Activated CD4-positive, alpha-beta T cell treated with anti-CD3 and anti-CD28 coated beads for 4 hours (primary cell): ENCODE measurements at places on chromosomes 3 and 15.
A peak's percentile ranks its signal among the peaks of the same experiment; 100 is the strongest.

- DNase-seq = no peak
Observed at GRCh38 chr3:120569222-120570057, 26.7 kb upstream of the NDUFB4 start.

GRCh38 chr3:50068134-50068533 is 20.6 kb upstream of the RBM5 start:
- DNase-seq = no peak

GRCh38 chr15:82533801-82534200 is 6.5 kb downstream of the RPS17 start:
- no peak for DNase-seq

DNA sequence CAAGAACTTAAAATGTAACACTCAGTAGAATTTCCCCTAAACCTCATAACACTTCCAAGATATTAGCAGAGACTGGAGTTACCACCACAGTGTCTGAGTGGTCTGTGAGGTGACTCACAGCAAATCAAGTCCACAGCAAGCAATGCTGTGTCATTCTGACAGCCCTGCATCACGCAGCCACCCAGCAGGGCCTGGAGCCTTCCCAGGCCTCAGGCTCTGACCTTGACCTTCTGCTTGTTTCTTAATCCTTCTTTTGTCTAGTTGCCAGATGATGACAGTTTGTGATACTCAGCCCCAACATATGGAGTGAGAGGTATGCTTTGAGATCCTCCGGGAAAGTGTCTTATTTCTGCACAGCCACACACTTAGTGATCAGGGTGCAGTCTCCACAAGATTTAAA is 82.5 kb downstream of the TOP2B start:
- no peak for DNase-seq

DNA sequence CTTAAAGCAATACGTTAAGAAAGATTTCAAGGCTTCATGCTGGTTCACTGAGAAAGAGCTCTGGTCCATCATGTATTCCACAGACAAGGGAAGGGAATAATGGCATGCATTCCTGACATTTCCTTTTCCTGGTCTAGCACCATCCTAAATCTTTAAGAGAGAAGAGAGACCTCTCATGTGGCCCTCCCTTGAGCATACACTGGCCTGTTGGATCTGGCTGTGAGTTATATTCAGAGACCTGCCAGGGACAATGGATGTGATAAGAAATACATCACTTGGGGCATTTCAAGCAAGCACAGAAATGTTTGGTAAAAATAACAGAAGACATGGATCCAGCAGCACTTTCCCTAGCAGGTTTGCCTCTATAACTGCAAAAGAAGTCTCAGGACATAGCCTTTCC is 507.8 kb downstream of the NLGN1 start:
- DNase-seq = no peak

DNA sequence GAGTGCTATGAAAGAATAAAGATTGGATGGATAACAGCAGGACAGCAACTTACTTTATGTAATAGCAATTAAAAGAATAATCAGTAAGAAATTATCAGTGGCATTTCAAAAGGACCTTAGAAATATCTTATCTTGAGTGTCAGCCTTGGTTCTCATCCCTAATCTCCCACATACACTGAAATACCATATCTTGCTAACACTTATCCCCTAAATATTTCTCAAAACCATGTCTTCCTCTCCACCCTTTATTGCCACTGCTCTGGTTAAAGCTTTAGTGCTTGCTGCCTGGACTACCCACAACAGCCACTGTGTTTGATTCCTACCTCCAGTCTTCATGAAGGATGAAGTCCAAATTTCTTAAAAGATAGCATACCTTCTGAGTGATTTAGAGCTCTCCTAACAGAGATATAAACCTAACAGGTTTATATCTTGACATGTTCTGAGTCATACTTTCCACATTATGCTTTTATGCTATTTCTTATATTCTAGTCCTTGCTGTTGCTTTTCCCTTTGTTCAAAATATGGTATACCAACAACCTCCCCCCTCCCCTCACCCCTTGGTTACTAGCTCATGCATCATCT is 202.8 kb downstream of the RSRC1 start:
- DNase-seq = no peak

DNA sequence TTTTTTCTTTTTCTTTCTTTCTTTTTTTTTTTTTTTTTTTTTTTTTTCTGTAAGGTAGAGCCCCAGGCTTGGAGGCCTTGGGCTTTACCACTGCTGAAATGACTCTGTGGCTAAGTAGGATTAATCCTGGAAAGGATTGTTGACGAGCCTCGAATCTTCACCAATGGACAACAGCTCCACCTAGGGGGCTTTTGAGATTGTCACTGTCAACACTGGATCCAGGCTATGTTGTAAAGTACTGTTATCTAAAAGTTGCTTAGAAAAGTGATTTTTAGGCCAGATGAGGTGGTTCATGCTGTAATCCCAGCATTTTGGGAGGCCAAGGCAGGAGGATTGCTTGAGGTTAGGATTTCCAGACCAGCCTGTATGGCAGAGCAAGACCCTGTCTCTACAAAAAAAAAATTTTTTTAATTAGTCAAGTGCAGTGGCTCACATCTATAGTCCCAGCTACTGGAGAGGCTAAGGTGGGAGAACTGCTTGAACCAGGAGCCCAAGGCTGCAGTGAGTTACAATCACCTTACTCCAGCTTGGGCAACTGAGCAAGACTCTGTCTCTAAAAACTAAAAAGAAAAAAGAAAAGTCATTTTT is 41.6 kb downstream of the KLHL18 start:
- DNase-seq = peak; percentile 29

GRCh38 chr15:46703871-46704637 is 1013.3 kb upstream of the SEMA6D start:
- no peak for DNase-seq

GRCh38 chr3:31288641-31289100 is 244.1 kb upstream of the STT3B start:
- DNase-seq = peak; percentile 14

GRCh38 chr3:32217339-32217738 is 21.1 kb upstream of the CMTM8 start:
- no peak for DNase-seq

DNA sequence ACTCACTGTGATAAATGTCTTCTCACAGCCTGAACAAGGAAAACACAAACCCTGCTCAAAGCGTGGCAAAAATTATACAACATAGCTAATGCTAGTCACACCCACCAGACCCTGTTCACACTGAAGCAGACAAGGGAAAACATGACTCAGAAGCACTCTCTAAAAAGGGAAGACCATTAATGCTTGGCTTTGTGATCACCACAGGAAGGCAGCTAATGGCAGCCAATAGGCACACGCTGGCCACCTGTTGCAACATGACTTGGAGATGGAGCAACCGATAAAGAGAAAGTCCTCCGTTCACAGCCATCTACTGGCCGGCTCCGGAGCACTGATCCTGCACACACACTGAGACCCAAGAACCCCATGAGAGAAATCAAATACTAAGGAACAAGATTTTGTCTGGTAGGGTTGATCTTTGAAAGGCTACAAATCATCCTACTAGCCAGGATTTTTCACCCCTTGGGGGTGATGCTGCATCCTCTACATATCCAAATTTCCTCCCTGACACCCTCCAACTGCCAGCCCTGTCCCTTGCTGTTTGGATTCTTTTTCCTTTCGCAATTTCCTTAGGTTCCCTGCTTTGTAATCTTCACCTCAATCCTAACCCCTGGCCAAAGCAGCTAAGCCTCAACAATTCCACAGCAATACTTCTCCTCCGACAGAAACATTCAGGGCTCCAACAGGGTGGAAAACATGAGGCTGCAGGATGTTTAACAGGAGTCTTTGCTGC is 3.2 kb downstream of the ZXDC start:
- no peak for DNase-seq

- no peak for DNase-seq
Observed at GRCh38 chr3:186935133-186935532, 4.8 kb downstream of the ST6GAL1 start.

DNA sequence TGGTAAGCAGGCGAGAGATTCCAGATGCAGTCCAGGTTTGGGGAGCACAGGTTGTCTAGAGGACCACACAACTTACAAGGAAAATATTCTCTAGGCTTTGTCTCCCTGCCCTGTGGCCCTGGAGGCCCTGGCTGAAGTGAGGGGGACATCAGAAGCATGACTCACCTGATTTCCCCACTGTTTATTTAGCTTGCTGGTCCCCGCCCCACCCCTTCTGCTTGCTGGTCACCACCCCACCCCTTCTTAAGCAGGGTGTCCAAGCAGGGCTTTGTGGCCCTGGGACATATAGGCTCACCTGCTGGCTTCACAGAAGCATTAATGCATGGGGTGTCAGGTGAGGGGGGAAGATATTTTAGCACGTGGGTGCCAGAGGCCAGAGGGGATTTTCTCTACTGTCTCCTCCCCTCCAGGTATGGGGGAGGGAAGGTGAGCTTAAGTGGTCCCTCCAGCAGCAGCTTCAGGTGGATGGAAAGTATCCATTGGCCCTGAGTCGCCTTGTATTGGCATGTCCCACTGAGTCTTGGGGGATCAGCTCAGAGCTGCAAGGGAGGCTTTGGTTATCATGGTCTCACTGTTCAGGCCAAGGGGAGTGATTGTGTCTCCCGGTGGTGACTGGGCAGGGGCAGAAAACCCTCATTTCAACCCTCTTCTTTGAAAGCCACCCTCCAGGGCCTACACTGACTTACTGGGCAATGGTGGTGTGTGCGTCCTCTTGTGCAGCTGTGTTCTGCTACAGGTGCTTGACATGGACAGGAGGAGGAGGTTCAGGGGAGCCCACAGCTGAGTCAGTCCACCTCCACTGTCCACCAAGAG is 49.8 kb downstream of the GASK1A start:
- DNase-seq = no peak

GRCh38 chr3:97647441-97647982 is 117.0 kb upstream of the ARL6 start:
- no peak for DNase-seq

DNA sequence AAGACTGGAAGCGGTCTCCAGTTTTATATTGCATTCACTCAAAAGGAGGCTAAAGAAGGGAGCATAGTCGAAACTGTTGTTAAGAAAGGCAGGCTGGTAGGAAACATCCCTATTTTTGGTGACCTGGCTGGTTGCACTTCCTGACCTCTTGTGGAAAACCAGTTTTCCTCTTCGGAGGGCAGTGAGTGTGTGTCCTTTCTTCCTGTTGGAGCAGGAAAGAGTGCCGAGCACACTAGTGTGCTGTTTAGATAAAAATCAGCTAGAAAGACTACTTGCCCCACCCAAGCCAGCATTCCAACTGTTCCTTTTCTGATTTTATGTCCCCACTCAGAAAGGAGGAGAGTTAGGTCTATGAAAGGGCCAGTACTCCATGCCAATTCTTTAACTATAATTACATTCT is 65.1 kb upstream of the CCR4 start:
- DNase-seq = no peak

DNA sequence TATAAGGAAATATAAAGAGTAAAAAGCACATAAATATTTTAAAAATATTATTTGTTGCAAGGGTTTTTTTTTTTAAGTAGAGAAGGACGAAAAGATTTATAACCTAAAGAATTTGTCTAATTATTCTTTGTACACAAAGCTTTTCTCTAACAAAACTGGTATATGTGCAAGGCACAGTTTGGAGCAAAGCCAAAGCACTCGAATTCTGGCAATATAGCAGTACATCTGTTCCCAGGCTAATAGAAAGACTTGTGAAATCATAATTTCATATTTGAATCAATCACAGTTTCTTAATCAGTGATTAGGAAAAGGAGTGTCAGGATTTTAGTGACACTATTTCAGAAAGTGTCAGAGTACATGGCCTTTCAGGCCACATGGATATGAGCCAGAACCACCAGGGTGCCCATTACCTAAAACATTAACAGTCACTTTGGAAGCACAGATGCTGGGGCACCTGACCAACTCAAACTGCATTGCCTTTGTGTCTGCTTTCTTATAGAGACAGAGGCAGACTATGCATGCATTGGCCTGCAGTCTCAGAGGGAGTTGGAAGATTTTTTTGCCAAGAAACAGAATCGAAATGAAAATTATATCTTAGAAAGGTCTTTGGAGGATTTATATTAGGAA is 651.8 kb upstream of the SGO1 start:
- DNase-seq = no peak

GRCh38 chr15:100059521-100059920 is 282.3 kb downstream of the ADAMTS17 start:
- no peak for DNase-seq

DNA sequence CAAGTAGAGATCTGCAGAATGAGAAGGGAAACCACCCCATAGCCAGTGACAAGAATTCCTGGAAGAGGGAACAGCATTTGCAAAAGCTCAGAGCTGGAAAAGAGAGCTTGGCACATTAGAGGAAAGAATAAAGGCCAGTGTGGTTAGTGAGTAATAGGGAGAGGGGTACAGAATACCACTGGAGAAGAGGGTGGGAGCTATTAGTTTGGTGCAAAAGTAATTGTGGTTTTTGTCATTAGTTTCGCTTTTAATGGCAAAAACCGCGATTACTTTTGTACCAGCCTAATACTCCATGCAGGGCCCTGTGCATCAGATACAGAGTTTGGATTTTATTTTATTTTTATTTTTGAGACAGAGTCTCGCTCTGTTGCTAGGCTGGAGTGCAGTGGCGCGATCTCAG is 9.8 kb downstream of the SLC24A1 start:
- DNase-seq = no peak
